ENCODE measurements at places on chromosomes 13 and 19.

DNA sequence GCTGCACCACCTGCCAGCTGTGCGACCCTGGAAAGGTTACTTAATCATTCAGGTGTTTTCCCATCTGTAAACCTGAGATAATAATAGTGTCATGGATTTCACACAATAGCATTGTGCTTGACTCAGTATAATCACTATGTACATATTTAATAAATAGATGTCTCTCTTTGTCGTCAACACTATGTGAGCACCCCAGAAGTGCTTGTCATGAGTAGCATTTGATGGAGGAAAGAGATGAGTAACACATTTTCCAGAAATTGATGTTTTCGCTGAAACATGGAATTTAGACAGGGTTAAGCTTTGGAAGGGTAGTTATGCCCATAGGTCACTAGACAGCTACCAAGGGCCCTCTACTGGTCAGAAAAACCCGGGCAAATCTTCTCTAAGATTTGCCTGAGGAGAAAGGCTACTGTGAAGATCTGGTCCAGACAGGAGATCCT is 9.5 kb upstream of the MBNL2 start:
- peak; percentile 55 for DNase-seq

GRCh38 chr19:11088506-11089253 is 583 bp upstream of the LDLR start:
- DNase-seq, result no peak

- peak; percentile 82 for DNase-seq
These were observed 43.1 kb downstream of the TMEM255B start for GRCh38 chr13:113802090-113802531.

DNA sequence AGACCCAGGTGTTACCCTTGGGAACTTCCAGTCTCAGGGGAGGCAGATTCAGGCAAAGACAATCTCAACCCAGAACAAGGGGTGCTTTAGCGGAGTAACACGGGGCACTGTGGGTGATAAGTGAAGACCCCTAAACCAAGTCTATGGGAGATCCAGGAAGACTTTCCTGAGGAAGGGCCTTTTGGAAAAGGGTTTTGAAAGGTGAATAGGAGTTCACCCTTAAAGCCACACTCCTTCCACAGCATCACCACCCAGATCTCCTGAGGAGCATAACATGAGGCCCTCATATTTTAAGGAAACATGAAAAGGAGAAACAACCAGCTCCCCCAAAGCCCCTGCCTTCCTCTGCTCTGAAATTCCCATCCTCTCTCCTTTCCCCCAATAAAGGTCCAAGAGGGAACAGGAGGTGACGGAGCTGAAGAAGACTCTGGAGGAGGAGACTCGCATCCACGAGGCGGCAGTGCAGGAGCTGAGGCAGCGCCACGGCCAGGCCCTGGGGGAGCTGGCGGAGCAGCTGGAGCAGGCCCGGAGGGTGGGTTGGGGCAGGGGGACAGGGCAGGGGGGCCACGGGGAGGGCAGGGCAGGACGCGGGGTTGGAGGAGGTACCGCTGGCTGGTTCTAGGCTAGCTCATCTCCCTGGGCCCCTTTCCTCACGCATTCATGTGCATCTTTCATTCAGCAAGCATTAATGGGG is 52.7 kb downstream of the KCNC3 start:
- DNase-seq, result no peak

DNA sequence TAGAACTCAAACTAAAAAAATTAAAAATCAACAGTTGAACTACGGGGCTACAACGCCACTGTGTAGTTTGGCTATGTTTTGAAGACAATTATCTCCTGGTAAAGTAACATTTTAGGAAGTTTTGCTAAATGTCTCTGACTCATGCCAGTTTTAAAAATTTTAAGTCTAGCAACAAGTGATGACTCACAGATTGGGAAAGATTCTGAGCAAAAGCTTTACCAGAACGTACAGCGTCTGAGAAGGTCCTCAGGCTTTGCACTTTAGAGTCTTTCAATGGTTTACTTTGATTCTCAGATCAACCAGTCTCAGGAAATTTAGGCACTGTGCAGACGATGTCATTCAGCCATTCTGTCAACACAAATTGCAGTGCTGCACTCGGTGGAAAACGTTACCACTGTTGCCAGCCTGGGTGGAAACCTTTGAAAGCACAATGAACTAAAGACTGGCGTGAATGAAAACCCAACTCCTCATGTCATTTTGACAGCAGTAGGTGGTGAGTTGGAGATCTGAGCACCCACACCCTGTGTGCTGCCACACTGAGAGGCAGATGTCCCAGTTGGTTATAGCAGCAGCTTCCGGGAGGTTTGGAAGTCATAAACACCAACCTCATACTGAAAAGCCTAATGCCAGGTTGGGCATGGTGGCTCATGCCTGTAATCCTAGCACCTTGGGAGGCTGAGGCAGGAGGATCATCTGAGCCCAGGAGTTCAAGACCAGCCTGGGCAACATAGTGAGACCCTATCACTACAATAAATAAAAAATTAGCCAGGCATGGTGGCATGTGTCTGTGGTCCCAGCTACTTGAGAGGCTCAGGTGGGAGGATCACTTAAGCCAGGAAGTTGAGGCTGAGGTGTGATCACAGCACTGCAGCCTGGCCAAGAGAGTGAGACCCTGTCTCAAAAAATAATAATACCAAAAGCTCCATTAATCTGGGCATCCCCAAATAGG is 6.3 kb upstream of the WTIP start:
- DNase-seq, result peak; percentile 84

- peak; percentile 85 for DNase-seq
These were observed 44.5 kb downstream of the VWA8 start for GRCh38 chr13:41916173-41916954.

DNA sequence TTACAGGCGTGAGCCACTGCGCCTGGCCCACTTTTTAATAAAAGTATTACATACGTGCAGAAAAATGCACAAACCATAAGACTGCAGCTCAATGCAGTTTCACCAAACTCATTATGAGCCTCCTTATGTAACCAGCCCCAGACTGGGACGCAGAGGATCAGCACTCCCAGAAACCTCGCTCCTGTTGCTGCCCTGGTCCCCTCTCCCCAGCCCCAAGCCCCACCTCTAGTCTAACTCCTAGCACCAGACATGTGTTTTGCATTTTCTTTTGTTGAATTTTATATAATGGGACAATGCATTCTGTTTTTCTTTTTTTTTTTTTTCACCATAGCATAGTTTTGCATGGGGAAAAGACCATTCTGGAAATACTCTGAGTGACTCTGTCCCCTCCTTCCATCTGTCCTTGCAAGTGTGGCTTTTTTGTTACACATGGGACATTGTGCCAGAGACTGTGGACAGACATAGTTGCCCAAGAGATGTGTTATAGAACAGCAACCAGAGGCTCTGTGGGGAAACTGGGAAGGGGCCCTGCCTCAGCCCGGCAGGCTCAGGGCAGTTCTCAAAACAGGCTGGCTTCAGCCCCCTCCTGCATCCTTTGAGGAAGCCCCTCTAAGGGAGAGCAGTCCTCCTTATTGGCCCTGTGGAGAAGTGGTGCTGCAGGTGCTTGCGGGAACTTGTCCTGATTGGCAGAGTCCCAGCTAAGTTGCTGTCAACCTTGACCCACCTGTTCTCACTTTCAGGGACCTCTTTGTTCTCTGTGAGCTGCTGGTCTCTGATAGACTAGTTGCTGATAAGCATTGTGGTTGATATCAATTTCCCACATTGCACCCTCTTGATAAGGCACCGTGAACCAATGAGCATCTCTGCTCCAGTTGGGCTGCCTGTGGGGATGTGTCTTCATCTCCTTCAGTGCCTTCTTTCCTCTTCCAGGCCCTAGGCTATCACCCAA is 13.8 kb upstream of the OLFM4 start:
- DNase-seq, result no peak

DNA sequence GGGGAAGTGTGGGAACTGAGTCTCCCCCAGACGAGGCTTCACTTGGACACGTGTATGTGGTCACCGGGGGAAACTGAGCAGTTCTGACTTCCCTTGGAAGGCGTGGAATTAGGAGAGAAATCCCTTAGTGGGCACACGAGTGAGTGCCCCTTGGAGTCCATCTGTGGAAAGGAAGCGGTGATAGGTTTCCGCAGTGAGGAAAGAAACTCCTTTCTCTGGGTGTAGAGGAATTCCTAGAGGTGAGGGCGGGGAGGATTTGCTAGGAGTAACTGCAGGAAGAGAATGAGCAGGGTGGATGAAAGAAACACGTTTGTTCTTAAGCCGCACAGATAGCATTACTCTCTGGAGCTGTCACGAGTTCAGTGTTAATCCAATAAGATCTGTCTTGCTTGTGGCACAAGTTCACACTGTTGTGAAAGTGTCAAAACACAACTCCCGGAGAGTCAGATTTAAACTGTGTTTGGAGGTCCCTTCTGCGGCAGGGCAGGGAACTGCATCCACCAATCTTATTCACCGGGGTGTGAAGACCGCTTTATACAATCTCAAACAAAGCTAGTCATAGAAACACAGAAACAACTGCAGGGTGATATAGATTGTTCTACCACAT is 1.2 kb downstream of the KL start:
- DNase-seq, result no peak

DNA sequence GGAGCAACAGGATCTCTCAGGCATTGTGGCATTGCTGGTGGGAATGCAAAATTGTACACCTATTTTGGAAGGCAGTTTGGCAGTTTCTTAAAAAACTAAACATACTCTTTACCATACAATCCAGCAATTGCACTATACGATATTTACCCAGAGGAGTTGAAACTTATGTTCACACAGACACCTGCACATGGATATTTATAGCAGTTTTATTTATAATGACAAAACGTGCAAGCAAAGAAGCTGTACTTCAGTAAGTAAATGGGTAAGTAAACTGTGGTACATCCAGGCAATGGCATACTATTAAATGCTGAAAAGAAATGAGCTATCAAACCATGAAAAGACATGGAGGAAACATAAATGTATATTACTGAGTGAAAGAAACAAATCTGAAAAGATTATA is 71.6 kb upstream of the UBAC2 start:
- no peak for DNase-seq

DNA sequence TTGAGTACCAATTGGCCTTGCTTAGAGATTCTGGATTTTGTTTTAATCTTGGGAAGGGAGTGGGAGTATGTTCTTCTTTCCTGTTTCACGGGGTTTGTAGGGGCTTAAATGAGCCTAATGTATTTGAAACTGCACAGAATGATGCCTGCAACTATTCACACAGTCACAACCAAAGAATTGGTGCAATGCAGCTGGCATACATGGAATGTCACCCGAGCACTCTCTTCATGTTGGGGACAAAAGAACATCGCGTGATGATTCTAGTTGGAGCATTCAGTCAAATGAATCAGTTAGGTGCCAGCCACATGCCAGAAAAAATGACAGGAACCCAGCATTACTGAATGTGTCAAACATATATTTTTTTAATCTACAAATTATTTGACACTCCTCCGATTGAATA is 22.1 kb downstream of the STARD13 start:
- no peak for DNase-seq

DNA sequence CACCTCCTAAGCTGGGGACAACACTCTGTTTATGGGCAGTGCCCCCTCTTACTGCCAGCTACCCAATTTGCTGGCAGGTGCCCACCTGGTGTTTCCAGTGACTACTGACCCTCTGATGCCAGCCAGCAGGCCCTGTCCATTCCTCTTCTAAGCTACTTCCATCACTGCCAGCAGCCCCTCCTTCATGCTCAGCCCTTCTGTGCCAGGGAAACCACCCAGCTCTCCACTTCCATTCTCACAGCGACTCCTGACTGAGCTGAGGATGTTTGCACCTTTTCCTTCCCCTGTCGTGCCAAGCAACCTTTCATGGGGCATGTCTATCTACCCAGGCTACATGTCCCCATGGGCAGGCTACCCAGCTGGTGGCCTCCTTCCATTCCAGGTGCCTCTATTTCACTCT is 24.0 kb upstream of the ZNF492 start:
- no peak for DNase-seq

DNA sequence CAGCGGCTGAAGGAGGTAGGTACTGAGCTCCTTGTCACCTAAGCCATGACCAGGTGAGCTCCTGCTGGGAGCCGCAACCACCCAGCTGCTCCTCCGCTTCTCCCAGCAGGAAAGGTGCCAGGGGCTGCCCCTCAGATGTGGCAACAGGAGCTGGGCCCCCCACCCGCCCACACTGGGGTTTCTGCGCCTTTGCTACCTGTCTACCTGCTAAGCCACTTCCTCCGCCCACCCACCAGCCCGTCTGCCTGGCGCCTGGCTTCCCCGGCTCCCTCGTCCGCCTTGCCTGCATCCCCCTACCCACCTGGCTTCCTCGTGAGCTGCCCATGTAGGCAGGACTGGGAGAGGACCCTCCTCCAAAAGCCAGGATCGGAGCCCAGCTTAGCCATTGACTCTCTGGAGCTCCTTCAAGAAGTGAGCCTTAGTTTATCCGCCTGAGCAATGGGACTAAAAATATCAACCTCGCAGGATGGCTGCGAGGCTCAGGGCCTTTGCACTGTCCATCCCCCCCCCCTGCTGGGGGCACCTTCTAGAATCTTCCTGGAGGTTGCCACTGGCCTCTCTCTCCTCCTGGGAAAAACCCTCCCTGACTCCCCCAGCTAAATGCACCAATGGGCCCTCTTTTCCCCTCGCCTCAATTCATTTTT is 55.8 kb upstream of the KLF2 start:
- no peak for DNase-seq

DNA sequence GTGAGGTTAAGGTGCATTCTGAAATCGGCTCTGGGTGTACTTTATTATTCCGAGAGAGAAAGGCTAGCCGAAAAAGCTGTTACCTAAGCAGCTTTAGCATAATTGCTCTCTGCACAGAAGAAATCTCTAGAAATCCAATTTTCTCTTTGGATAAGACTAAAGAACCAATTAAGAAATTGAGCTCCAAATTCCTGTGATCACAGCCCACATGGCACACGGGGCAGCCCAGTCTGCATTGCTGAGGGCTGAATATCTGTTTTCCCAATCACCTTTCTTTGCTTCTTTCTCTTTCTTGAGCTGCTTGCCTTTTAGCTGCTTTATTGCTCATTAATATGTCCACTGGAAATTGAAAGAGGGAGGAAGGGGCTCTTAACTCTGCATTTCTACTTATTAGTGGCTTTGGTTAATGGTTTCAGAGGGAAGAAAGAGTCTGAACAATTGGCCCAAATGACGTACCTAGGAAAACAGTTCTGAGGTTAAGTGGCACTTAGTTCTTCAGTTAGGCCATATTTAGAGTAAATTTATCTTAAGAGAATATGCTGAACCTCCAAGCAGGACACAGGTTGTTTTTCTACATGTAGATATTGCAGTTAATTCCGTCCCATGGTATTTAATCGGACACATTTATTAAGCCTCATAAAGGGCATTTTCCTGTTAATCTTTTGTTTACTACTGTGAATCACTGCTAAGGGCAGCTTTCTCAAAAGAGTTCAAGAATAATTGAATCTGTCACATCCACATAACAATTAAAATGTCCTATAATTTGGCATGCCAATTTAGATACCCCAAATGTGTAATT is 265.7 kb downstream of the ABCC4 start:
- DNase-seq, result no peak

- no peak for DNase-seq
These were observed 178.6 kb downstream of the RBM26 start for GRCh38 chr13:79227418-79227817.

GRCh38 chr13:89763005-89763404 is 1584.5 kb upstream of the MIR17HG start:
- DNase-seq, result no peak
